ENCODE measurements at places on chromosomes 13 and 19. TPM values are rescaled to one million over a fixed set of nuclear protein-coding genes. Genes with fewer than 3 reads are reported as not detected.

SYT3 gene
- 0.16 TPM for total RNA-seq

FLT1 gene
- total RNA-seq, result 21.7 TPM

GSX1 gene
- not detected for total RNA-seq

- no peak overlapping the region for H3K4me3 ChIP-seq
- H3K27ac ChIP-seq, result no peak overlapping the region
- peak; percentile 27 for DNase-seq
- H3K27me3 ChIP-seq, result peaks cover 5% of the 10 kb centered on the region
- no peaks in the 10 kb centered on the region for H3K36me3 ChIP-seq
- H3K4me1 ChIP-seq, result no peaks in the 10 kb centered on the region
Observed at GRCh38 chr13:47594833-47595232, 406.2 kb downstream of the SUCLA2 start.

- H3K27ac ChIP-seq, result no peak overlapping the region
- H3K4me1 ChIP-seq, result no peaks in the 10 kb centered on the region
- no peak overlapping the region for H3K4me3 ChIP-seq
- no peak for DNase-seq
Observed at GRCh38 chr13:97686594-97686993, 252.6 kb downstream of the RAP2A start.

DNA sequence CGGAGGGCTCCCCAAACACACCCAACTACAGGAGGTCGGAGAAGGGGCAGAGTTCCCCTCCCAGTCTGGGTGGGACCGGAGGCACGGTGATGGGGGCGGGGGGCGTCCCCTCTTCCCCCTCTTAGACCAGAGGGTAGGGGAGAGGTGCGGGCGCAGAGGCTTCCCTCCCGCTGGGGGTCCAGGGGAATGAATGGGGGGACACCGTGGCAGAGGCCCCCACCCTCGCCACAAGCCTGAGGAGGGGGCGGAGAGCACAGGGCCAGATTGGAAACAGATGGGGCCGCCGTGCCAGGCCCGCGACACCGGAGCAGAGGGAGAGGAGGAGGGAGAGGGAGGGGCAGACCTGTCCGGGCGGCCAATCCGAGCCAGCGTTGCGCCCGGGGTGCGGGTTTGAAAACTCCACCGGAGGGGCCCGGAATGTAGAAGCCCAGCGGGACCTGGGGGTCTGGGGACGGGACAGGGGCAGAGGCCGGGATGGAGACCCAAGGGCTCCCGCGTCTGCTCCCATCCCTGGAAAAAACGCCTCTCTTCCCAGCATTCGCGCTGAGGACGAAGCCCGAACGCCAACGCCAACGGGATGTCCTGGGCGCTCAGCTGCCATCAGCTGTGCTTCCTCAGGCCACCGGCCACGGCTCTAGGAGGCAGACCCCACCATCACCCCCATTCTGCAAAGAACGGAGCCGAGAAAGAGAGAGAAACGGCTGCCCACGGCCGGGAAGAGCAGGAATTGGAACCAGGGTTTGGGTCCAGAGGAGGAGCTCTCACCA lies 46.8 kb downstream of the PTPRS start:
- no peaks in the 10 kb centered on the region for H3K36me3 ChIP-seq
- H3K4me1 ChIP-seq, result peaks cover 7% of the 10 kb centered on the region
- peak; percentile 35 for DNase-seq
- H3K27me3 ChIP-seq, result peaks cover 10% of the 10 kb centered on the region

DNA sequence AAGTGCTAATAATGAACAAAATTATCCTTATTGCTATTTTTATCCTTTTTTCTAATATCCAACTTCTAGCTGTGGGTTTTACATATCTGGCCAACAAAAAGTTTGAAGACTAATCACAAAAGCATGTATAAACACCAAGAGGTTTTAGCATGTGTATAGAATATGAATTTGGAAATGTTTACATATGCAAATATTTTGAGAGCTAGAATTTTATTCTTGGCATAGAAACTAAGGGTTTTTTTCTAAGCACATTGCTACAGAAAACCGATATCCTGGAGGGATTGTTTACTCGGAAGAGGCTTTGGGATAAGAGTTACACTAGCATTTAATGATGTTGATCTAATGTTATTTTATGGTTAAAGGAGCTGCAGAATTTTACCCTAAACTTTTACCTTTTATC lies 392.1 kb downstream of the EFNB2 start:
- DNase-seq, result no peak
- H3K4me3 ChIP-seq, result no peak overlapping the region
- no peaks in the 10 kb centered on the region for H3K4me1 ChIP-seq
- H3K27ac ChIP-seq, result no peak overlapping the region
- H3K27me3 ChIP-seq, result no peaks in the 10 kb centered on the region
- H3K36me3 ChIP-seq, result no peaks in the 10 kb centered on the region

DNA sequence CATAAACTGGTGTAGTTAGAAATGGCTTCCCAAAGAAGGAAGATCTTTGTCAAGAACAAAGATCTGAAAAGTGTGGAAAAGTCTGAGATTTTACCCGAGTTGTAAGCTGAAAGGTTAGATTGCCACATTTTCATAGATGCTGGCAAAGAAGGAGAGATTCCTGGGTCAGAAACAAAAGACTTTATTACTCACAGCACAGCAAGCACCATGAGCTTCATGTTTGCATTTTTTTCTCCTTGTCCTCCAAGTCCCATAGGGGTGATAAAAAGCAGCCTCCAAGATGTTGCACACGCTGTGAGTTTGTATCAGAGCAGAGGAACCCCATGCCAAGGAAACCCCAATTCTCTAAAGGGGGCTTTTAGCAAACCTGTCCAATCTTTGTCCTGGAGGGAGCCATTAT lies 29.3 kb downstream of the MZT1 start:
- no peak overlapping the region for H3K27ac ChIP-seq
- no peaks in the 10 kb centered on the region for H3K36me3 ChIP-seq
- no peaks in the 10 kb centered on the region for H3K4me1 ChIP-seq
- H3K4me3 ChIP-seq, result no peak overlapping the region
- no peak for DNase-seq

- H3K4me1 ChIP-seq, result peaks cover 17% of the 10 kb centered on the region
- DNase-seq, result no peak
- H3K36me3 ChIP-seq, result no peaks in the 10 kb centered on the region
- peaks cover 2% of the 10 kb centered on the region for H3K27me3 ChIP-seq
Observed at GRCh38 chr13:30004204-30004603, 153.8 kb upstream of the UBL3 start.

DNA sequence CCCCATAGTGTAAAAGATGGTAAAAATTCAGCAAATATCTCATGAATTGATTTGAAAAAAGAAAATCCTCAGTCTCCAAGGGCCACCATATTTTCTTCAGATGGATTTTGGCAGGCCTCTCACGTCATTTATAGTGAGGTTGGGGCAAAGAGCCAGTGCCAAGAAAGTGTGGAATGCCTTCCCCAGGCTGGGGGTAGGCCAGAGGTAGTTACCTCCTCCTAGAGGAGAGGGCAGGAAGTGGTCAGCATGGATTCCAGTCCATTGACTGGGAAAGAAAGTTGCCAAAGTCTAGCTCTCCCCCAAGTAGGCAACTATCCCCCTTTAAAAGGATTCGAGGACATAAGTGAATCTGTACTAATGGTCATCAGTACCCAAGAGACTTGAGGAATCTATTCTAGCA lies 68.4 kb upstream of the KCTD4 start:
- no peaks in the 10 kb centered on the region for H3K27me3 ChIP-seq
- no peak for DNase-seq
- H3K4me1 ChIP-seq, result no peaks in the 10 kb centered on the region
- H3K36me3 ChIP-seq, result peaks cover 5% of the 10 kb centered on the region

- H3K27ac ChIP-seq, result no peak overlapping the region
- no peak for DNase-seq
- H3K36me3 ChIP-seq, result no peaks in the 10 kb centered on the region
- H3K4me1 ChIP-seq, result no peaks in the 10 kb centered on the region
- no peak overlapping the region for H3K4me3 ChIP-seq
- peaks cover 10% of the 10 kb centered on the region for H3K27me3 ChIP-seq
Observed at GRCh38 chr13:95573221-95573620, 20.7 kb downstream of the CLDN10 start.

GRCh38 chr19:44003461-44004009 lies 778 bp downstream of the ZNF230 start:
- peaks cover 16% of the 10 kb centered on the region for H3K4me1 ChIP-seq
- H3K27me3 ChIP-seq, result no peaks in the 10 kb centered on the region
- H3K27ac ChIP-seq, result peak overlapping the region; percentile 98
- H3K4me3 ChIP-seq, result peak overlapping the region; percentile 85
- H3K36me3 ChIP-seq, result peaks cover 34% of the 10 kb centered on the region

DNA sequence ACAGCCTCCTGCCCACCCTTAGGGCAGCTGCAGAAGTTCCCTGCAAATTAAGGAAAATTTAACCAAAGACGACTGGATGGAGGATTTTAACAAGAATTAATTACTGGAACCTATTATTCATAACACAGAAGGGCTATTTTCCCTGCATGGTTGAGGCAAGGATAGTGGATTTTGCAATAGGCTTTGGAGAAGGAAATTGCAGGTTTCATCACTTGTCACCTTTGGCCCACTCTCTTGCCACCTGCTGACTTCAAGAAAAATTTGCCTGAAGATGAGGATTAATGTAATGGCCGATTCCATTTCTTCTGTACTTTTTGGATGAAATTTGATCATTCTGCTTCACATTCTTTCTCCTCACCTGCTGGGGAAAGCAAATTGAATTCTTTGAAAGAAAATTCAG lies 261.7 kb downstream of the FGF9 start:
- no peak overlapping the region for H3K27ac ChIP-seq
- H3K4me1 ChIP-seq, result no peaks in the 10 kb centered on the region
- H3K27me3 ChIP-seq, result peaks cover 2% of the 10 kb centered on the region
- no peak overlapping the region for H3K4me3 ChIP-seq

DNA sequence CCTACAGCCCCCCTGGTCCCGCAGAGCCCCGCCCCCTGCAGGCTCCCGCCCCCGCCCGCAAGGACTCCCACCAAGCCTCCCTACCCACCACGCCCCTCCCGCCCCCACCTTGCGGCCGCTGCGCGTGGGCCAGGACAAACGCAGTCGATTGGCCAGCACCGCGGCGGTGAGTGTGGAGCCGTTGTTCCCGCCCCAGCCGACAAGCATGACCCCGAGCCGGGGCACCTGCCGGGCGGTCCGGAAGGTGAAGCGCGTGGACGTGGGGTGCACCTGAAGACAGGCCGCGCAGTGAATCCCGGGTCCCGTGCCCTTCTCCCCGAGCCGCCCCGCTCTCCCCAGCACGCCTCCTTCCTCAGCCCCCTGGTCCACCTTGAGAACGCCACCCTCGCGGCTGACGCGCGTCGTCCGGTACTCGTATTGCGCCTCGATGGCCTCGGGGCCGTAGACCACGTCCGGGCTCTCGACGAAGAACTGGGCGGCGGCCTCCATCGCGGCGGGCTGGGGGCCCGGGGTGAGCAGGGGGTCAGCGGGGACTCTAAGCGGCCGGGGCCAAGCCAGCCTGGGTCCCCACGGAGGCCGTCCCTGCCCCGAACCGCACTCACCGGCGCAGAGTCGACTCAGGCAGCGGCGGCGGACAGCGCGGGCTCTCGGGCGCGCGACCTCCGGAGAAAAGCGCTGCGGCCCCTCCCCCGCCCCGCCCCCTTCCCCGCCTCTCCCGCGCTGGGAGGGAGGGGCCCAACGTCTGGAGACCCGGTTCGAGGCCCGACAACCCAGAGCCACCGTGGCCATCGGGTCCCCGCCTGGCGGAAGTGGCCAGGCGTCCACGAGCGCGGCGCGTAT lies at the start of gene ISYNA1:
Gene ISYNA1 (minus strand): TSS at position 643 of the 840 bp plus-strand sequence. CDS start 154 bp downstream, at position 489.
- peaks cover 15% of the 10 kb centered on the region for H3K36me3 ChIP-seq
- no peak within 1 kb of the TSS for H3K27ac ChIP-seq
- H3K4me3 ChIP-seq, result peak within 1 kb of the TSS; percentile 63
- peak; percentile 65 for DNase-seq
- H3K4me1 ChIP-seq, result peaks cover 23% of the 10 kb centered on the region

DNA sequence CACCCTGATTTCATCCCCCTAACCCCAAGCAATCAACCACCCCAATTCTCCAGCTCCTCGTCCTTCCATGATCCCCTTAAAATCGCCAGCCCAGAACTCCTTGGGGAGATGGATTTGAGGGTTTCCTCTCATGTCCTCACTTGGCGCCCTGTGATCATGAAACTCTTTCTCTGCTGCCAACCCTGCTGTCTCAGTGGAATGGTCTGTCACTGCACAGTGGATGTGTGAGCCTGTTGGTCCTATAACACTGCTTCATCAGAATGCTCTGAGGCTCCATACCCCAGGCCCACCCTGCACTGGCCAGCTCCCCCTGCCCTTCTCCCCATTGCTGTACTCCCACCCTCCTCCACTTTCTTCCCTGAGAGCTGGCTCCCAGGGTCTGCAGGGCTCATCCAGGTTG lies 12.6 kb upstream of the ZNF792 start:
- peaks cover 3% of the 10 kb centered on the region for H3K36me3 ChIP-seq
- H3K4me3 ChIP-seq, result no peak overlapping the region
- H3K4me1 ChIP-seq, result peaks cover 36% of the 10 kb centered on the region
- no peak for DNase-seq
